ENCODE measurements at places on chromosomes 3 and 15.

GRCh38 chr3:132659000-132659364 lies 627 bp downstream of the ACAD11 start:
- DNase-seq: no peak

- DNase-seq: no peak
Measured at GRCh38 chr3:180802837-180803236, 109.6 kb upstream of the FXR1 start.

DNA sequence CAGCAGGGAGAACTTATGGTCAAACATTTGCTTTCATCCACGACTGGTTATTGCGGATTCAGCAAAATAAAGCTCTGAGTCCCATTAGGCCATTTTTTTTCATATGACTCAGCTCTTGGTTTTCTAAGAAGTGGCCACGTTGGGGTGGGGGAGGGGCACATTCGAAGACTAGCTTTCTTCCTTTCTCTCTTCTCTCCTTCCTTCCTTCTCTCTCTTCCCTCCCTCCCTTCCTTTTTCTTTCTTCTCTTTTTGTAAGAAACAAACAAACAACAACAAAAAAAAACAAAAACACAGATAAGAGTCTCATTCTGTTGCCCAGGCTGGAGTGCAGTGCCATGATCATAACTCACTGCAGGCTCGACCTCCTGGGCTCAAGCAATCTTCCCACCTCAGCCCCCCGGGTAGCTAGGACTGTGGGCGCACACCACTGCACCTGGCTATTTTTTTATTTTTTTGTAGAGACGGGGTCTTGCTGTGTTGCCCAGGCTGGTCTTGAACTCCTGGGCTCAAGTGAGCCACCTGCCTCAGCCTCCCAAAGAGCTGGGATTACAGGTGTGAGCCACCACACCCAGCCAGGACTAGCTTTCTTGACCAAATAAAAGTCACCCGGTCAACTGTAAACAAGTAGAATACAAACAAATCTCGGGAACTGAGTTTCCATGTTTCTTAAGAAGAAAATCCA lies 41.6 kb downstream of the ABCC5 start:
- no peak for DNase-seq

- no peak for DNase-seq
Measured at GRCh38 chr3:14181253-14181652, 2.6 kb downstream of the LSM3 start.

- no peak for DNase-seq
Measured at GRCh38 chr15:39362821-39363561, 217.9 kb upstream of the THBS1 start.

- DNase-seq: peak; percentile 32
Measured at GRCh38 chr3:9732080-9732739, 675 bp downstream of the BRPF1 start.

GRCh38 chr15:70869346-70869745 lies 15.4 kb upstream of the LARP6 start:
- DNase-seq: no peak

DNA sequence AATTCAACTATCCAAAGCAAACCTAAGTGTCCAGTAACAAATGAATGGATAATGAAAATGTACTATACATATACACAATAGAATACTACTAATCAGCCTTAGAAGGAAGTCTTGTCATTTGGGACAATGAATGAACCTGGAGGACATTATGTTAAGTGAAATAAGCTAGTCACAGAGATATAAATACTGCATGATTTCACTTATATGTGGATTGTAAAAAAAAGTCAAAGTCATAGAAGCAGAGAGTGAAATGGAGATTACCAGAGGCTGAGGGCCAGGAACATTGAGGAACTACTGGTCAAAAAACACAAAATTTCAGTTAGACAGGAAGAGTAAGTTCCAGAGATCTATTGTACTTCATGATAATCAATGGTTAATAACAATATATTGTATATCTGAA lies 33.6 kb downstream of the MYO5A start:
- no peak for DNase-seq

DNA sequence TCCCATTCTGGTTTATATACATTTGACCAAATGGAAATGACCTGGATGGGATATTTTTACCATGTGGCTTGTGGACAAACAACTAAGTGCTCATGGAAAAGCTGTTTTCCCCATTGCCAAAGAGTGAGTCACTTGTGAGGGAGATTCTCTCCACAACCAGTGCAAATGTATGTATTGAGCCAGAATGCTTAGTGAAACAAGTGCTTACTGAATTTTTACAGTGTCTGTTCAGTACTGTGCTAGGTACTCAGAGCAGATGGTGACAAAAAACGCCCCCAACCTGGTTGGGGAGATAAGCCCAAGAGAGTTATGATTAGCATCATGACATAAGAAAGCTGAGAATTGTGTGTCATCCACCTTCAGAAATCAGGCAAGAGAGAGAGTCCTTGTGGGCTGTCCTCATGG lies 2.3 kb downstream of the CHP1 start:
- no peak for DNase-seq

- no peak for DNase-seq
Measured at GRCh38 chr3:26963361-26963743, 340.8 kb downstream of the LRRC3B start.

DNA sequence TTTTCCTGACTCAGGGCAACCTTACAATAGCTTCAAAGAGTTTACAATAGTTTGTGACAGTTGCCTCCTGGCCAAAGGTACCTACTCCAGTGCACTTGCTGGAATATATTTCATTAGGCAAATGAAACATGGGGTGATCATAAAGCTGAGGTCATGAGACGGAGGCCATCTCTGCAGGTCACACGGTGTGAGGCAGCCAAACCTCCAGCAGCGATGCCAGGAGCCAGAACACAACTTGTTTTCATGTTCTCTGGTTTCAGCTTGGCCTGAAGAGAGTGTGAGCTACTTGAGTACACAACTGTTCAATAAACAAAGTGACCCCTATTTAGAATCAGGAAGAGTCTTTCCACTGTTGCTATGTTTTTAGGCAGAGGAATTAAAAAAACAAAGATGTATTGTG lies 42.7 kb upstream of the PYGO1 start:
- DNase-seq: no peak

DNA sequence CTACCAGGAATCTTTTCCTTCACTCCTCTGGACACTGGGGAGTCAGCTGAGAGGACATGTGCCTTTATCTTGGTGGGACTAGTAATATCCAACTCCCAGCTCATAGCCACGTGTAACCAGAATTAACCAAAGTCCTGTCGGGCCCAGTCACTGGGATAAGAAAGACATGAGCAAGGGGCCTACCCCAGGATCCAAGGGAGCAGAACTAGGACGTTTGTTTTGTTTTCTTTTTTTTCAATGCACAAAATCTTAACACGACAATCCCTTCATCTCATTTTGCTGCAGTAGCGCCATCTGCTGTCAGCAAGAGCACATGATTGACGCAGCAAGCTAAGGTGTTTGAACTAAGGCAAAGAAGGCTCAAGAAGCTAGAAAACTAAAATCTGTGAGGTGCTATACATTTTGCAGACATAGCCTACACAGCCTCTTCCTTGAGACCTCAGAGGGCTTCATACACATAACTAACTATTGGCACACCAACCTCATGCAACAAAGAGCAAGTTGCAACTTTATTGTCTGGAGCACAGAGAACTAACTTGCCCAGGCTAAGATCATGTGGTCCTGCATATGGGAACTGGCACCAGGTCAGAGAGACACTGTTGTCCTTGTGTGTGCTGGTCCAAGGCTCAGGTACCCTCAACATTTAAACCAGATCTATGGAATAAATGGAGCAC lies 43.6 kb downstream of the RLBP1 start:
- DNase-seq: peak; percentile 28

DNA sequence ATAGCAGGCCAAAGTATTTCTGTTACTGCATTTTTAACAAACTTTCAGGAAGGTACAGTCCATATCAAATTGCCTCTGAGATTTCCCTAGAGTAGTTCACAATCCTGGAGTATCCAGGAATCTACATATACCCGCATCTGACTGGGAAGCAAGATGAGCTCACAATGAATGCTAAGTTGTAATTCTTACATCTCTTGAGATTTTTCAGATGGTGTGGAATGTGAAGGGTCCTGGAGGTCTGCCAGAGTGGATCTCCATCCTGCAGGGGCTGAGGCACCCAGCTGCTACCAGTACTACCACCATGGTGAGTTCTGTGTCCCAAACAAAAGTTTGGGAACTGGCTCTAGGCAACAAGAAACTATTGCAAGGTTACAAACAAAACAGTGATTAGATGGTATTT lies 156.7 kb upstream of the CCDC54 start:
- DNase-seq: no peak

- DNase-seq: no peak
Measured at GRCh38 chr3:196498297-196498696, 5.3 kb downstream of the RNF168 start.

DNA sequence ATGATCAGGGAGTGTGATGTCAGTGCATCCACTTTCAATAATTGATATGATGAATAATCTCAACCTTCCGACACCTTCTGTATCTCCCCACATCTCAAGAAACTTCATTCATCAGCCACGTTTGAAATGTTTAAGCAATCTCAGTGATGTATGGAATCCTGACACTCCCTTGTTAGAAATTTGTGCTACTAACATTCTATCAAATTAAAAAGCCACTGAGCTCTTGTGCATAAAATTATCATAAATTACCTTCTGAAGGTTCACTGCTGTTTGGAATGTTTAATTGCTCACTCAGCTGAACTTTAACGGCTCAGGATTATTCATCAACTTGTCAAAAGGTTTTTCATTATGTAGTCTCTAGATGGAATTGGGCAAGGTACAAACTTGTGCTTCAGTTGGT lies 108.4 kb upstream of the DPH6 start:
- DNase-seq: no peak

- DNase-seq: no peak
Measured at GRCh38 chr3:57919987-57920386, 88.2 kb upstream of the FLNB start.

- DNase-seq: no peak
Measured at GRCh38 chr3:15099364-15100098, 583 bp upstream of the RBSN start.

DNA sequence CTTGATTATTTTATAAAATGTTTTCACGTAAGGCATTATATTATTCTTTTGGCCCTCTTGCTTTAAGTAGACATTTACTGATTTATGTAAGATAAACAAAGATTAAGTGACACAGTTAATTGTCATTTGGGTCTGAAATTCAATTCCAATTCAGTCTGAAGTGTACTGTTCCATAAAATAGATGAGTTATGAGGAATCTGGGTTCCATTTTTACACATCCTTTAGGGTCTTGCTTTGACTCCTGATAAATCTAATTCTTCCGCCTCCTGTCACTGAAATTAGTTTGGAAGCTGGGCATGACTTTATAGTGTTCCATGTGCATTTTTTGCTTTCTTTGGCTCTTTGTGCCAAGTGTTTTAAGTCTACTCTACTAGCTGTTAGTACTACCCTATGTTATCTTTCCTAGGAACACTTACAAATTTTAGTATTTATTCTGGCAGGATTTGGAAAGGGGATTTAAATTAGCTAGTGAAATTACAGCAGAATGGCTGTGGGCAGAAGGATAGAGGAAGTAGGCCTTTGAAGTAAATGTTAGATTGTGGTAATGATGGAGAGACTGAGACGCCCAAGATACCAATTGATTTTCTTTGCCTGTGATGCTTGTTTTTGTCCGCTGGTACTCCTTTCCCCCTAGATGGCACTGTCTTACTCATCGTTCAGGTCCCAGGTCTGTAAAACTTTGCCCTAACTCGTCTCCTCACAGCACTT lies 14.3 kb downstream of the ARL8B start:
- DNase-seq: no peak

- DNase-seq: no peak
Measured at GRCh38 chr3:130814691-130815472, 68.3 kb upstream of the PIK3R4 start.

GRCh38 chr3:195095035-195095703 lies 175.8 kb downstream of the XXYLT1 start:
- no peak for DNase-seq

All from activated effector memory CD4-positive, alpha-beta T cell treated with Interleukin-2 at 50 U/mL for 16 hours (primary cell).